ENCODE measurements at places on chromosomes 1 and 21.

- no peak for DNase-seq
These were observed 68.7 kb downstream of the KCNN3 start for GRCh38 chr1:154801234-154802011.

- no peak for DNase-seq
These were observed 565 bp downstream of the WLS start for GRCh38 chr1:68231627-68232288.

DNA sequence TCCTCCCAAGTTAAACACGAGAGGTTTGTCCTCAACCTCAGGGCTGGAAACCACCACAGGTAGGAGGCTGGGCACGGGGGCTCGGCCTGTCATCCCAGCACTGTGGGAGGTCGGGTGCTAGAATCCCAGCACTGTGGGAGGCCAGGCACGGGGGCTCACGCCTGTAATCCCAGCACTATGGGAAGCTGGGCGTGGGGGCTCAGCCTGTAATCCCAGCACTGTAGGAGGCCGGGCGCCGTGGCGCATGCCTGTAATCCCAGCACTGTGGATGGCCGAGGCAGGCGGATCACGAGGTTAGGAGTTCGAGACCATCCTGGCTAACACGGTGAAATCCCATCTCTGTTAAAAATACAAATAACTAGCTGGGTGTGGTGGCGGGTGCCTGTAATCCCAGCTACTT, 6.7 kb upstream of the CDK11A start:
- no peak for DNase-seq

- DNase-seq, result no peak
These were observed 102.7 kb downstream of the RNF220 start for GRCh38 chr1:44507490-44508396.

- no peak for DNase-seq
These were observed 25.5 kb upstream of the PSMG1 start for GRCh38 chr21:39208624-39209333.

- DNase-seq, result no peak
These were observed 111.9 kb downstream of the DENND1B start for GRCh38 chr1:197663162-197663953.

DNA sequence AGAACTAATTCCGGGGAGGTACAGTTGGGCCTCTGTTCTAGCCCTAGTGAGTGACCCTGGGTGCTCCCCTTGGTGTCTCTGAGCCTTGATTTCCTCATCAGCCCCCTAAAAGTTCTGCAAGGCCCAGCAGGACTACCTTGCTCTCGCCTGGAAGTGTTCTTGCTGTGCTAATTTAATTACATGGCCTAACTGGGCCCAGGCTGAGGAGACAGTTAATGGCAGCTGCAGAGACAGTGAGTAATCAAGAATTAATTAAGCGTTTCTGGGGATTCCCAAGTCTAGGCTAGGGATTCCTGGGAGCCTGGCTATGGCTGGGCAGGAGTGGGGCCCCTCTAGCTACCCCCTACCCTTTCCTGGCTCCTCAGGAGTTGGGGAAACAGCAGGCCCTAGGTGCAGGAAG, 24.7 kb upstream of the DMBX1 start:
- no peak for DNase-seq

DNA sequence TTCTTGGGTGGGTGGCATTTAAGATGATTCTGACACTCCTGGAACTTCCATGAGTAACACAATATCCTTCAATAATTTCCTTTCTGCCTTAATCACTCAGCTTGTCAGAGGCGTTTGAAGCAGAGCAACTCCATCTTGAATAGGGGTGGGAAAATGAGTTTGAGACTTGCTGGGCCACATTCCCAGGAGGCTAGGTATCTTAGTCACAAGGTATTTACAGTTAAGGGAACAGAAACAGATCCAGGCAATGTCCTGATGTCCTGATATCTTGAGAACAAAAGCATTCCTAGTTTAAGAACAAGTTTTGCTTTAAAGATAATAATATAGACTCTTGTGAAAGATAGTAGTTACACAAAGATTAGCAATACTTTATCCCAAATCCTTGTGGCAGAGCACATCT, 76.6 kb upstream of the KIAA0040 start:
- no peak for DNase-seq

DNA sequence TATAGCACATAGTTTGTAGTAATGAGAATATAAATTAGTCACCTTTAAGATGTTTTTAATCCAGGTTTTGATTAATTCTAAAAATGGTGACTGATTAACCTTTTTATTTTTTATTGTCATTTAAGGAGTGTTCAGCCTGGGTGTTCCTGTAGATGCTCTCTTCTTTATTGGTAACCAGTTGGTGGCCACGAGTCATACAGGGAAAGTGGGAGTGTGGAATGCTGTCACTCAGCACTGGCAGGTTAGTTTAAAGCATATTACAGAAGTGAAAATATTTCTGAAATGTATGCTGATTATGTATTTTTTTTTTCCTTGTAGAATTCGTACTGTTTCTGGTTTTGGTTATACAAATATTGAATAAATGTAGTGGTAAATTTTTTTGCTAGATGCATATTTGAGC, 28.1 kb downstream of the KCTD3 start:
- DNase-seq, result no peak

GRCh38 chr21:38384675-38385426, 113.4 kb downstream of the ERG start:
- no peak for DNase-seq

DNA sequence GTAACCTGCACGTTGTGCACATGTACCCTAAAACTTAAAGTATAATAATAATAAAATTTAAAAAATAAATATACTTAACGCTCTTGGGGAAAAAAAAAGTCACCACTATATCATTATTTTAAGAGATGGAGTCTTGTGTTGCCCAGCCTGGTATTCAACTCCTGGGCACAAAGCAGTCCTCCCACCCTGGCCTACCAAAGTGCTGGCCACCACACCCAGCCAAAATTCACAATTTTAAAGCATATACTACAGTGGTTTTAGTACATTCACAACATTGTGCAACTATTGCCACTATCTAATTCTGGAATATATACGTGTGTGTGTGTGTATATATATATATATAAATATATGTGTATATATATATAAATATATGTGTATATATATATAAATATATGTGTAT, 5.9 kb downstream of the HMGN2 start:
- DNase-seq, result no peak

- no peak for DNase-seq
These were observed 233.1 kb downstream of the PTPRU start for GRCh38 chr1:29469457-29469856.

DNA sequence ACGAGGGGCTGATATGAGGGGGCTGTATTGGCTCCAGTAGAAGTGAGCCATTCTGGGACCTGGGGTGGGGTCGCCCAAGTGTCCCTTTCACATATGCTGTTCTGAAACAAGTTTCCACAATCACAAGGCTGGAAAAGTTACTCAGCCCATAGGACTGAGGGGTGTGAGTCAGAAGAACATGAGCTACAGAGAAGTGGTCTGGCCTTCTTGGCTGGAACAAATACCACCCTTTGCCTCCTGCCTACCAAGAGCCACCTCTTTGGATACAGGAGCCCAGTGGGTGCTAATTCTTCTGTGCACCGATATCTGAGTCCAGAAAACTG, 42.4 kb downstream of the MEF2D start:
- DNase-seq, result no peak

GRCh38 chr1:158972841-158973240, 36.9 kb upstream of the IFI16 start:
- no peak for DNase-seq

GRCh38 chr1:54567961-54568360, 19.9 kb downstream of the ACOT11 start:
- no peak for DNase-seq

DNA sequence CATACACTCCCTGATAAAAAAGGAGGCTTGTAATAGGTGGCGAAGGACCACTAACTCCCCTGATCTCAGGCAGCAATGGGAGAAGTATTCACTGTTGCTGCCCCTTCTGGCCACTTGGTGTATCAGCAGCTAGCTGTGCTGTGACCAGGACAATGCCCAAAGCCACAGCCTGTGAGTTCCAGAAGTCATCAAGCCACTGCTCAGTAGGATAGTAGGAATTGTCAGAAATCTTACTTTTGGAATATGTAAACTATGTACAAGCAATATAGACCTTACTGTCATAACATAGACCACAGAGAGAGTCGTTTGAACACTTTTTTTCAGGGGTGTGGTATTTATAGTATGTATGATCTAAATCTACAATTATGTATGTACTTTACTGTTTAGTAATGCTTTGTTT, 248.3 kb upstream of the CAMK1G start:
- DNase-seq, result peak; percentile 3

- DNase-seq, result no peak
These were observed 1.6 kb downstream of the ADCY10 start for GRCh38 chr1:167912294-167912693.

GRCh38 chr1:21816602-21817302, 4.7 kb downstream of the LDLRAD2 start:
- DNase-seq, result no peak

GRCh38 chr1:214154596-214155292, 126.2 kb upstream of the SMYD2 start:
- no peak for DNase-seq

DNA sequence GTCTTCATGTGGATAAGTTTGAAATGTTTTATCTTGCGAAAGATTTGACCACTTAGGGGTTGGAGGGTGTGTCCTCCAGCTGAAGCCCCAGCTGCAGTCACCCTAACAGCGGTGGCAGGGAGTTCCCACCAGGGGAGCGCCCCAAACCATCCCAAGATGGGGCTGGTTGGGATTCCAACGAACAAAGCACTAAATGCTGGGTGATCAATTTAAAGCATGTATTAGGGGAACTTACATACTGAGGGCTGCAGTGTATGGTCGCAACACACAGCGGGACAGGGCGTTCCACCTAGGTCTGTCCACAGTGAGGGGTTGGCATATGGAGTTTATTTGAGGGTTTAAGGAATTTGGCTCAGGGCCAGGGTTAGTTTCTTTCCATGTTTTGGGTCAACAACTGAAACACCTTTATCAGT, 26.3 kb downstream of the SLC37A1 start:
- no peak for DNase-seq

DNA sequence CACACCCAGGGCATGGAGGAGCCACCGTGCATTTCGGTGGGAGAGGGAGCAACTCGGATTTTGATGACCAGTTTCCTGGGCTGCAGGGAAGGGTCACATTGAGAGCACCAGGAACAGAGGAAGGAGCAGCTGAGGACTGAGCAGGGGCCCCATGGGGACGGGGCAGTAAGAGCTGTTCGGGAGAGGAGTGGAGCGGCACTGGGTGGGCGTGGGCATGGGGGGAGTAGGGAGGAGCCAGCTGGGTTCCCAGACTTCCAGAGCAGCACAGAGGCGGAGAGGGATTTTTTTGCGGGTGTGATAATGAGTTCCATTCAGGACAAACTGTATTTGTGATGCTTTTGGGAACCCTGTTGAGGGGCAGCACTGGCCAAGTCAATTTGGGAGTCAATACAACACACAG, 17.4 kb upstream of the GPR153 start:
- DNase-seq, result no peak

DNA sequence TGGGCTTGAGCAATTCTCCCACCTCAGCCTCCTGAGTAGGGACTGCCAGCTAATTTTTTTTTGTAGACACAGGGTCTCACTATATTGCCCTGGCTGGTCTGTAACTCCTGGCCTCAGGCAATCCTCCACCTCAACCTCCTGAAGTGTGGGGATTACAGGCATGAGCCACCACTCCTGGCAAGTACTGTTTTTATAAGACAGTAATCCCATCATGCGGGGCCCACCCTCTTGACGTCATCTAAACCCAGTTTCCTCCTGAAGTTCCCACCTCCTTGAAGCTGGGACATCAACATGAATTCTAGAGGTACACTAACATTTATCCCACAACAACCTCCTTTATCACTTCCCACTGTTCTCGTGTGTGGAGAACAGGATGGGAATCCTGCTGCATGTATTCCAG, 104.7 kb downstream of the SPATA46 start:
- no peak for DNase-seq

- no peak for DNase-seq
These were observed 254.7 kb downstream of the NFIA start for GRCh38 chr1:61337037-61337436.

GRCh38 chr1:27418326-27419185, 26.1 kb downstream of the GPR3 start:
- DNase-seq, result no peak
